ENCODE measurements at places on chromosomes 2 and 18.

GRCh38 chr2:106638043-106638442 lies 150.9 kb downstream of the CD8B2 start:
- no peak for DNase-seq

DNA sequence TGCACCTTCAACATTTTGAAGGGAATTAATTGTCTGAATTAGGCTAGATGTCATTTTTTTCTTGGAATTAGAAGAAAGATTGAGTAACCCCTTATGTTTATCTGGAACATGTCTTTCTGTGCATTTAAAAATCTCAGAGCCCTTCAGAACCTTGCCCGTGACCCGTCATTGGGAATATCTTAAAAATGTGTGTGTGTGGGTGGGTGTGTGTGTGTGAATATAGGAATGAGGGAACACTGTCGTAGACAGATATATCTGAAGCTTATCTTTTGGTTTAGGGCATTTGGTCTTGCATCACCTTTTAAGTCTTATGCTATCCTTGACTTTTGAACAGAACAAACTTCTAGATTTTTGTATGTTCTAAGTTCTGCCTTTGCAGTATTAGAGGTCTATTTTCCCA lies 13.5 kb upstream of the IL1RL1 start:
- DNase-seq = no peak

DNA sequence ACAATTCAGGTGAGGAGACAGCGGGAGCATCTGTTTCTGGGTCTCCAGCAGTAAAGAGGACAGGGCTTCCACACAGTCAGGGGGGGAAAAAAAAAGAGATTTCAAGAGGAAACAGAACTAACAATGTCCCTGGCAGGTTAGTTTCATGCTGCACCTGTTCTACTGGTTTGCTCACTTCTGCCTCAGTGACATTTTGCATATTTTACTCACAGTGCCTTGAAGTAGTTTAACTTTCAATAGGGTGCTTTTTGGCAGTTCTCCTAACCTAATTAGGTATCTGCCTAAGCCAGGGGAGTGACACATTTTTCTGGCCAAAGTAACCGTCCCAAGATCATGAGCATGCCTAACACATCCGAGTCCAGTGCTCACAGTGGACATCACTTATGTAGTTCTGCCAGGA lies 109.0 kb upstream of the ALK start:
- DNase-seq = no peak

GRCh38 chr2:4840791-4841190 lies 851.4 kb upstream of the SOX11 start:
- DNase-seq = no peak

DNA sequence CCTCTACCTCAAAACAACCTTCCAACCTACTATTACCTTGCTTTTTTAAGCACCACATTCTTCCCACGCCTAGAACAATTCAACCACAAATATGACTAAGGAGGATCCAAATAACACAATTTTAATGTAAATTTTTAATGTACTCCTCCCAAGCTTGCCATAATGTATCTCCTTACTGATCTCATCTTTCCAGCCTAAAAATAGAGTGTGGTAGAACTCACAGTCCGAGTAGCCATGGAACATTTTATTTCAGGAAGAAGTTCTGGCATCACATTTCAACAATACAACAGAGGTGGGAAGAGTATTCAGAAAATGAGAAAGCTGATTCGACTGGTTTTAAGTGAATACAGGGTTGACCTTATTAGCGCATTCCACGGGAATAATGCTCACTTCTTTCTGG lies 15.4 kb downstream of the FEZ2 start:
- no peak for DNase-seq
